A549 treated with GW870086 at 1 μM for 4 hours (cell line): ENCODE measurements at places on chromosomes 3 and 15. TPM values are rescaled to one million over a fixed set of nuclear protein-coding genes. Genes with fewer than 3 reads are reported as not detected.

The GFM1 gene
- total RNA-seq = 36.8 to 64.8 TPM (median 43.3 TPM) in 5 replicates

The GPR160 gene
- 1.2 to 2.1 TPM (median 1.6 TPM) in 5 replicates for total RNA-seq

The CYP1A2 gene
- total RNA-seq = 0.05 TPM in 1 of 5 replicates, not detected in the others

The KY gene
- total RNA-seq = 0.09 to 0.13 TPM (median 0.10 TPM) in 3 of 5 replicates, not detected in the others

The DNAJB11 gene
- total RNA-seq = 50.7 to 55.4 TPM (median 53.5 TPM) in 5 replicates

The SEMA3B gene
- 5.1 to 9.7 TPM (median 7.3 TPM) in 5 replicates for total RNA-seq

The LOXL1 gene
- 0.41 to 0.95 TPM (median 0.67 TPM) in 5 replicates for total RNA-seq

The ST8SIA2 gene
- total RNA-seq = 0.37 to 0.67 TPM (median 0.52 TPM) in 5 replicates

The FES gene
- total RNA-seq = 0.51 to 1.3 TPM (median 0.99 TPM) in 5 replicates

The TGM4 gene
- total RNA-seq = 0.10 to 0.20 TPM (median 0.17 TPM) in 5 replicates

The LRRN1 gene
- not detected in 5 replicates for total RNA-seq

The CLSTN2 gene
- total RNA-seq = 0.03 to 0.07 TPM (median 0.03 TPM) in 5 replicates

The CHRFAM7A gene
- 5.4 to 7.9 TPM (median 7.6 TPM) in 5 replicates for total RNA-seq

The ADGRG7 gene
- not detected in 5 replicates for total RNA-seq

The VPS39 gene
- total RNA-seq = 14.3 to 17.9 TPM (median 15.7 TPM) in 5 replicates

The MAGEF1 gene
- 24.8 to 29.4 TPM (median 29.1 TPM) in 5 replicates for total RNA-seq

The NR1I2 gene
- total RNA-seq = not detected in 5 replicates

The ROBO1 gene
- 9.5 to 16.5 TPM (median 16.3 TPM) in 5 replicates for total RNA-seq

The TMEM108 gene
- total RNA-seq = not detected in 5 replicates

The CD86 gene
- 0.10 TPM in 1 of 5 replicates, not detected in the others for total RNA-seq

The WWTR1 gene
- 126 to 150 TPM (median 147 TPM) in 5 replicates for total RNA-seq

The SRGAP3 gene
- 0.30 to 0.69 TPM (median 0.59 TPM) in 5 replicates for total RNA-seq

The KLHL24 gene
- 5.8 to 8.3 TPM (median 7.6 TPM) in 5 replicates for total RNA-seq

The COL6A6 gene
- not detected in 5 replicates for total RNA-seq

The COLQ gene
- 0.23 to 0.65 TPM (median 0.26 TPM) in 5 replicates for total RNA-seq

The HIGD2B gene
- total RNA-seq = not detected in 5 replicates

The HCN4 gene
- total RNA-seq = 0.22 to 0.37 TPM (median 0.26 TPM) in 5 replicates

The TERC gene
- total RNA-seq = not detected in 5 replicates

The KIF7 gene
- total RNA-seq = 3.2 to 5.0 TPM (median 4.3 TPM) in 5 replicates

The EFHB gene
- total RNA-seq = 0.94 to 1.5 TPM (median 1.3 TPM) in 5 replicates

The LIPH gene
- 4.9 to 8.3 TPM (median 5.6 TPM) in 5 replicates for total RNA-seq

The TGM5 gene
- total RNA-seq = not detected in 5 replicates

The STOML1 gene
- total RNA-seq = 9.5 to 13.3 TPM (median 11.8 TPM) in 5 replicates

The AGTR1 gene
- 0.49 to 0.77 TPM (median 0.55 TPM) in 5 replicates for total RNA-seq

The SLC24A5 gene
- total RNA-seq = not detected in 5 replicates

The SLCO2A1 gene
- 0.07 to 0.21 TPM (median 0.15 TPM) in 4 of 5 replicates, not detected in the other for total RNA-seq

The SLC9A9 gene
- total RNA-seq = 0.22 to 0.42 TPM (median 0.36 TPM) in 3 of 5 replicates, not detected in the others

The MINAR1 gene
- total RNA-seq = 0.39 to 0.64 TPM (median 0.53 TPM) in 5 replicates

The SENP5 gene
- total RNA-seq = 4.7 to 7.6 TPM (median 6.5 TPM) in 5 replicates

The CMTM8 gene
- 8.5 to 14.8 TPM (median 13.0 TPM) in 5 replicates for total RNA-seq

The MAN2C1 gene
- 62.1 to 85.3 TPM (median 75.3 TPM) in 5 replicates for total RNA-seq

The GABRG3 gene
- total RNA-seq = 0.15 to 0.81 TPM (median 0.31 TPM) in 4 of 5 replicates, not detected in the other

The THPO gene
- 0.07 TPM in 1 of 5 replicates, not detected in the others for total RNA-seq

The MAP2K1 gene
- total RNA-seq = 69.5 to 120 TPM (median 116 TPM) in 5 replicates

The ROBO2 gene
- total RNA-seq = not detected in 5 replicates

The DNAH12 gene
- 0.05 to 0.16 TPM (median 0.08 TPM) in 3 of 5 replicates, not detected in the others for total RNA-seq

The PLA2G4D gene
- 0.03 TPM in 1 of 5 replicates, not detected in the others for total RNA-seq

The RASL12 gene
- total RNA-seq = 0.08 to 0.13 TPM (median 0.10 TPM) in 5 replicates

The FETUB gene
- 0.08 to 0.16 TPM (median 0.14 TPM) in 3 of 5 replicates, not detected in the others for total RNA-seq

The CGNL1 gene
- total RNA-seq = 0.58 to 0.78 TPM (median 0.69 TPM) in 5 replicates
